ENCODE measurements at places on chromosomes 11 and 22.

GRCh38 chr11:3008746-3009336 is 16.7 kb upstream of the NAP1L4 start:
- no peak for DNase-seq

- DNase-seq, result no peak
Measured at GRCh38 chr11:34564406-34564805, 50.8 kb upstream of the ELF5 start.

DNA sequence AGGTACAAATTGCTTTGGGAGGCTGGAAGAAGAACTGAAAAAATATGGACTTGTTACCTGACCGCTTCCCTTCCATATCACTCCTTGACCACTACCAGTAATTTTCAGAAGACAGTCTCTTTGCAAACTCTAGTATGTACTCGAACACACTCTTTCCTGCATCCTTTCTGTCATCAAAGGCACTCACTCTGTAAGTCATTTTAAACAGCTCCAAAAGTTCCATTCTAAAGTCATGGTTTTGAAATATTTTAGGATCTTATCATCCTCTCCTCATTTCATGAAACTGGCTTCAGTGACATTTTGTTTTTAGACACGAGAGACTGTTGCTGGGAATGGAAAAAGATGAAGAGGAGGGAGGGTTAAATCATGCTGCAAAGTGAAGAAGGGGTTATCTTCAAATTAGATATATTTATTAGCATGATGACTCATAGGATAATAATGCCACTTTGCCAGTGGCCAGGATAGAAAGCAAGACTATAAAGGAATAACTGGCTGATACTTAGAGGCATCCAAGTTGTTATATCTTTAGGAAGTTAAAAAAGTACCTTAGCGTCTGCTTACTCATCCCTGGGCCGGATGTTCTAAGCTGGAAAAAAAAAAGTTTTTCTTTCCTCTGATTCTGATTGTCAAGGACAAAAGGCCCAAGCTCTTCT is 549.3 kb downstream of the METTL15 start:
- no peak for DNase-seq

GRCh38 chr11:43567396-43567975 is 113.1 kb upstream of the HSD17B12 start:
- no peak for DNase-seq

DNA sequence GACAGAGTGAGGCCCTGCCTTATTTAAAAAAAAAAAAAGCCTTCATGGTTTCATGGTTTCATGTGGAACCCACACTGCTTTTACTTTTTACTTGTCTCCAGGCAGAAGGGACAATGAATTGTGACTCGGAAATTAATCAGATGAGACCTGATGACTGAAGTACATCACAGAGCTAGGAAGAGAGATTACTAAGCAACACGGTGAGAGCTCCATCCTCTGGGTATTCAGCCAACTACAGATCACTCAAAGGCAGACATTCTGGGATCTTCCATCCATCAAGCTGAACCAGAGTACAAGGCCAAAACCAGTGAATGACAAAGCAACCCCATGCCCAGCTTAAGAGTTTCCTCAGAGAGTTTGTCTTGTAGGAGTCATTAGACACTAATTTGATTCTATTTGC is 433.2 kb downstream of the SOX6 start:
- DNase-seq, result no peak
